Activated T-helper 2 cell treated with anti-CD3 and anti-CD28 coated beads, Interferon-gamma antibody, Interleukin-2, Interleukin-4, amounts not matched to agents 10 μg/mL and 5 μg/mL and 100 μg/mL, durations not matched to agents 14 hours and 24 hours and 36 hours (primary cell): ENCODE measurements at places on chromosomes 7 and 10.

DNA sequence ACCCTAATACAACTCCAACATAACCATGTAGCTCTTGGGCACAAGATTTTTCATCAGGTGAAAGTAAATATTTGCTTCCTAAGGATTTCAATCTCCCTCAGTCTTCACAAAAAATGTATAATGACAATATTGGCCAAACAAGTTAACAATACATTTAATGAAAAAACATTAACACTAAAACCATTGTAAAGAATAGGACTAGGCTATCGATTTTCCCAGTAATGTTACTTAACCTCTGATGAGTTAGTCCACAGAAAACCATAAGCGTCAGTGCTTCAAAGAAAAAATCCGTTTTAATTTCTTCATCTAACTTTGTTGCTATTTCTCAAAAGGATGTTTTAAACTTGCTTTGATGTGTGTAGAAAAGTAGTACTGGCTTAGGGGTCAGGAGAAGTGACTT lies 1.2 kb downstream of the ZNF33B start:
- DNase-seq: no peak

DNA sequence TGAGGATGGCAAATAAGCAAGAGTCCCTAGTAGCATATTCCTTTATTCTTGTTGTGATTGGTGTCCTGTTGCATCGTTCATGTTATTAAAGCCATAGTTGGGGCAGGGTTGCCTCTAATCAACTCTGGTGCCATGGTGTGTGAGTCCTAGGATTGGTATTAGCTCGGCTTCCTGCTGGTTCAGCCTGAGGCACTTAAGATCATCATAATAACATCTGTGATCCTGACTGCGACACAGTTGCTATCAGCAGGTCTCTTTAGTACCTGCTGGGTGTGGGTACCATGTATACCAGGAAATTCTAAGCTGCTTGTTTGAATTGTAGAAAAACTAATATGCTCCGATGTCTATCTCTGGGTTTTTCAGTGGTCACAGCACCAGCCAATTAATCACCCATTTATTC lies 1.6 kb downstream of the WEE2 start:
- DNase-seq: no peak

DNA sequence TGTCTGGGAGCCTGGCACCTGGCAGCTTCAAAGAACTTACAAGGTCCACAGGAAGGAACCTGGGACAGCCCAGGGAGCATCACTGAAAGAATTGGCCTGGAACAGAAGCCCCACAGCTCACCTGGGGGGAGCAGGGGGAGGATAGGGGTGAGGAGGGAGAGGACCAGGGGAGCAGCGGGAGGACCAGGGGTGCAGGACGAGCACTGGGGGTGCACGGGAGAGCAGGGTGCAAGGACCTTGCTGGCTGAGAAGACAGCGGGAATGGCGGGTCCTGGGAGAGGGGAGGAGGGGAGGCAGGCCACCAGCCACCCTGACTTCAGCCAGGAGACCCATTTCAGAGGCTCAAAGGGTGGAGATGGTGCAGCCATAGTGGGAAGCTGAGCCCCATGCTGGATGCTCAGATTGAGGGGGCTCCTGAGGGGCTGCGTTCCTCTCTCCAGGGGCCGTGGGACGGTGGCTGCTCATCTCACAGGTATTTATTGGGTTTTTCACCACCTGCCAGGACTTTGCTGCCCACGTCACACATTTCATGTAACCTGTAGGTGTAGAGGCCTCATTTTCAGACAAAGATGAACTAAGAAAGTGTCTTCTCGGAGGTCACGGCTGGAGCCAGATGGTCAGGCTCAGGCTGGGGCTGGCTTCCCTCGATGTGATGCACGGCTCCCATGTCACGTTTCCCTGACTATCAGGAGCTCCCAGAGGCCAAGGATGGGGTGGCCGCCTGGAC lies 110.1 kb downstream of the WDR37 start:
- no peak for DNase-seq

DNA sequence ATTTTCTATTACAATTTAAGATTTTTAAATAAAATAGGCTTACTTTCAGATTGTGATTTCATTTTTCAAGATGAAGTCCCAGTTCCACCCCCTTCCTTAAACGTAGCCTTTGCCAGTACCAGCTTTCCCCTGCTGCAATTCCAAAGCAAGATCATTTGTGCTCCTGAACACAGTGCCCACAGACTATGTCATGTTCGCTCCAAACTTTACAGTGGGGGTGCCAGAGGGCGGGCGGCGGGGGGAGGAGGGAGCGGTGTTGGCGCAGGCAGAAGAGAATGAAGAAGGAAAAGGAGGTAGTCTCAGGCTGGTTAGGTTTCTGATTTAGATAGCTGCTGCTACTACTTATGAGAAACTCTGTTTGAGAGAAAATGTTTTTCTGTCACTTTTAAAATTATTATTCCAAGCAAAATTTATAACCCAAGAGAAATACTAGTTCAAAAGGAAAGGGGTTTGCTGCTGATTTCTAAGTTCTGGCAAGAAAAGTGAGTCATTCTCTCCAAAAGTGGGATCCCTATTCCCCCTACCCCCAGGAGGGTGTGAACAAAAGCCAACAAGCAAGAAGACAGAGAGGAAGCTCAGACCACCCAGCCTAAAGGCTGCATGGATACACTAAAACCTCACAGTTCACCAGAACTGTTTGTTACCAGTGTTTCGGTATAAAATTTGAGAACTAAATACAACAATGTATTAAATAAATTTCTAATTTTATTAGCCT lies 109.6 kb downstream of the SRPK2 start:
- no peak for DNase-seq

- no peak for DNase-seq
Measured at GRCh38 chr7:31126976-31127375, 74.9 kb downstream of the ADCYAP1R1 start.
